Uterus (tissue), 4 donors: ENCODE measurements at places on chromosomes 1 and 21. TPM values are rescaled to one million over a fixed set of nuclear protein-coding genes. Genes with fewer than 3 reads are reported as not detected.
A peak's percentile ranks its signal among the peaks of the same experiment; 100 is the strongest.

The LIPI gene
- not detected for total RNA-seq

The AIDA gene
- 20.2 TPM for total RNA-seq

The OVAAL gene
- not detected for total RNA-seq

DNA sequence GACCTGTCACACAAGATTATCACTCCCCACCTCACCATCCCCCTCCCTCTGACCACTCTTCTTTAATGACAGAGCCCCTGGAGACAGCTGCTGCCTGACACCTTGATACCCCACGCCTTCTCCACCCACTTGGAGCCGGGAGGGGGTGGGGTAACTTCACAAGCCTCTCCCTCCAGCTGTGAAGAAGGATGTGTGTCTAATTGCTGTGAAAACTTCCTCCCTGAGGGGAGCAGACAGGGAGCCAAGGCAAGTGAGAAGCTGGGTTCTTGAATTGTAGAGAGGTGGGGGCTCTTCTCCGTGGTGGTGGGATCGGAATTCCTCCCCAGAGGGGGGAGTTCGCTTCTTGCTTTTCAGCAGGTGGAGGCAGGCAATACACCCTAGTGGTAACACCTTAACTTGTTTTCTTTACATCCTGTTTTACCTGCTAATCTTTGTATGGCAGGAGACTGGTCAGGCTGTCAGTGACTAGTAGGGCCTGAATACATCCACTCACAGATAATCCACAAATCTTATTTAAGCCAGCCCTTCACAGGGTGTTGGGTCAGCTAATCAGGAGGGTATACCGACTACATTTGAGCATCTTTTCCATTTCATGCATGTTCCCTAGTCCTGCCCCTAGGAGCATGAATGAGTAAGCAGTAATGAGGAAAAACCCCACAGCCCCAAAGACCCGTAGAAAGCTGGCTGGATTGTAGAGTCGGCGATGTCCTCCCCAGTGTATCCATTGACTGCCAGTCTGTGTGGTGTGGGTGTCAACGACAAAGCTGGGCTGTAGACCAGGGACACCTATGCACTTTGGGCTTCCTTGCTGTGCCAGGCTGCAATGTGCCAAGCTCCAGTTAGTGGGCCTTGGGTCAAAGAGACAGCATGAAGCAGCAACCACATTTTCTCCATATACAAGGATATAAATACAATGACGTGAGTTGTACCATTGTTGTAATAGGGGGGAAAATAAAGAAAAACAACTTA, 57.3 kb downstream of the NFASC start:
- no peaks in the 10 kb centered on the region for H3K36me3 ChIP-seq
- H3K27me3 ChIP-seq = no peaks in the 10 kb centered on the region
- H3K27ac ChIP-seq = no peak overlapping the region
- DNase-seq = no peak
- no peaks in the 10 kb centered on the region for H3K4me1 ChIP-seq

- H3K4me3 ChIP-seq = peak overlapping the region; percentile 66
- no peak for DNase-seq
Measured at GRCh38 chr1:159853417-159854115, 8.9 kb downstream of the VSIG8 start.

DNA sequence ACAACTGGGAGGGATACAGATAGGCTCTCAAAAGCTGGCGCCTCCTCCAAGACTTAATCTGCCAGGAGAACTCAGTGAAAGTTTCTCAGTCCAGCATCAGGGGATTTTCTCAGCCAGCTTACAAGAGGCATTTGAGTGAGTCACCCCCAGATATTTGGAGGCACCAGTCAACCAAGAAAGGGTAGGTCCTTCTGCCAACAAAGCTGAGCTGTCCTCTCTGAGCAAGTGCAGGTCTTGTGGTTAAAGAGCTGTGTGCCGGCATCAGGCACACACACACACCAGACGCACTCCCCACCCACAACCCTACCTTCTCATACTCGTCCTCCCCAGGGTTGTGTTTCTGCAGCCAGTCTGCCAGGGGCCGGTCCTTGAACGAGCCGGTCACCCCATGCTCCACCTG, 27.0 kb upstream of the PPP1R15B start:
- no peaks in the 10 kb centered on the region for H3K27me3 ChIP-seq
- no peaks in the 10 kb centered on the region for H3K36me3 ChIP-seq
- no peak overlapping the region for H3K4me3 ChIP-seq
- peaks cover 5% of the 10 kb centered on the region for H3K4me1 ChIP-seq
- peak overlapping the region; percentile 82 for H3K27ac ChIP-seq
- peak; percentile 88 for DNase-seq

DNA sequence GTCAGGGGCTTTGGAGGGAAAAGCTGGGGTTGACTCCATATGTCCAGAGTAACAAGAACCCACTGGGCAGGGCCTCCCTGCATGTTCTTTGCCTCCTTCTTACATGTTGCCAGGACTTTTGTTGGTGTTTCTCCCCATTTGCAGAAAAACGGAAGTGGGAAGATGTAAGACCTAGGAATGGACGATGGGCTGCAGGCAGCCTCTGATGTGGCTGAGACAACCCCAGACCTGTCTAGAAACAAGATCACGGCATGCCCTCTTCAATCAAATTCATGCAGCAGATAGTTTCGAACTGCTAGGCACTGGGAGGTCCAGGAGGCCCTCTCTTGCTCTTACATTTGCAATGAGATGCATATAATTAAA, 3.4 kb downstream of the FAM43B start:
- no peak overlapping the region for H3K4me3 ChIP-seq
- H3K36me3 ChIP-seq = no peaks in the 10 kb centered on the region
- H3K27ac ChIP-seq = no peak overlapping the region
- H3K4me1 ChIP-seq = peaks cover 14% of the 10 kb centered on the region
- no peaks in the 10 kb centered on the region for H3K27me3 ChIP-seq

- H3K4me1 ChIP-seq = no peaks in the 10 kb centered on the region
- no peak overlapping the region for H3K4me3 ChIP-seq
- no peaks in the 10 kb centered on the region for H3K36me3 ChIP-seq
- no peaks in the 10 kb centered on the region for H3K27me3 ChIP-seq
- peak; percentile 57 for DNase-seq
Measured at GRCh38 chr1:905071-905749, 18.5 kb upstream of the SAMD11 start.

GRCh38 chr1:194517567-194517966, 1331.2 kb upstream of the B3GALT2 start:
- no peaks in the 10 kb centered on the region for H3K4me1 ChIP-seq
- H3K36me3 ChIP-seq = no peaks in the 10 kb centered on the region
- DNase-seq = no peak
- no peaks in the 10 kb centered on the region for H3K27me3 ChIP-seq
- no peak overlapping the region for H3K27ac ChIP-seq

- H3K27ac ChIP-seq = no peak overlapping the region
- no peaks in the 10 kb centered on the region for H3K27me3 ChIP-seq
- H3K4me1 ChIP-seq = no peaks in the 10 kb centered on the region
- DNase-seq = no peak
- no peak overlapping the region for H3K4me3 ChIP-seq
Measured at GRCh38 chr1:28855469-28855951, 43.5 kb downstream of the OPRD1 start.

The MAP1LC3C gene
- 0.59 TPM for total RNA-seq

GRCh38 chr21:44012474-44013379, 618 bp downstream of the TRAPPC10 start:
- peak overlapping the region; percentile 75 for H3K4me3 ChIP-seq
- H3K27ac ChIP-seq = peak overlapping the region; percentile 81
- H3K36me3 ChIP-seq = no peaks in the 10 kb centered on the region
- no peaks in the 10 kb centered on the region for H3K27me3 ChIP-seq

DNA sequence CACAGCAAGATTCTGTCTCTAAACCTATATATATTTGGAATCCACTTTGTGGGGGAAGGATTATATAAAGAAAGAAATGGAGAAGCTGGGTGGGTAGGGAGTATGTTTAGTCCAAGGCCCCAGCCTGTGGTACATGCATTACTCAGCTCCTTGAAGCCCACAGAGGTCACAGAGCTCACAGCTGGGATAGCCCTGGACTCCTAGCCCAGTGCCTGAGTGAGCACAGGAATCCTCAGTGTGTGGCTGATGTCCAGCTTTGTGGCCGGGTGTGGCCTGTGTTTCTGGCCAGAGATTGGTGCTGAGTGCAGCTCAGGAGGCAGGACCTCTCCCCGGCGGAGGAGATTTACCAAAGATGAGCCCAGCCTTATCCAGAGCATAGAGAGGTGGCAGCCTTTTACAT, 7.6 kb downstream of the CAPN9 start:
- H3K27me3 ChIP-seq = no peaks in the 10 kb centered on the region
- DNase-seq = no peak
- H3K4me1 ChIP-seq = no peaks in the 10 kb centered on the region
- H3K4me3 ChIP-seq = no peak overlapping the region
- no peak overlapping the region for H3K27ac ChIP-seq

DNA sequence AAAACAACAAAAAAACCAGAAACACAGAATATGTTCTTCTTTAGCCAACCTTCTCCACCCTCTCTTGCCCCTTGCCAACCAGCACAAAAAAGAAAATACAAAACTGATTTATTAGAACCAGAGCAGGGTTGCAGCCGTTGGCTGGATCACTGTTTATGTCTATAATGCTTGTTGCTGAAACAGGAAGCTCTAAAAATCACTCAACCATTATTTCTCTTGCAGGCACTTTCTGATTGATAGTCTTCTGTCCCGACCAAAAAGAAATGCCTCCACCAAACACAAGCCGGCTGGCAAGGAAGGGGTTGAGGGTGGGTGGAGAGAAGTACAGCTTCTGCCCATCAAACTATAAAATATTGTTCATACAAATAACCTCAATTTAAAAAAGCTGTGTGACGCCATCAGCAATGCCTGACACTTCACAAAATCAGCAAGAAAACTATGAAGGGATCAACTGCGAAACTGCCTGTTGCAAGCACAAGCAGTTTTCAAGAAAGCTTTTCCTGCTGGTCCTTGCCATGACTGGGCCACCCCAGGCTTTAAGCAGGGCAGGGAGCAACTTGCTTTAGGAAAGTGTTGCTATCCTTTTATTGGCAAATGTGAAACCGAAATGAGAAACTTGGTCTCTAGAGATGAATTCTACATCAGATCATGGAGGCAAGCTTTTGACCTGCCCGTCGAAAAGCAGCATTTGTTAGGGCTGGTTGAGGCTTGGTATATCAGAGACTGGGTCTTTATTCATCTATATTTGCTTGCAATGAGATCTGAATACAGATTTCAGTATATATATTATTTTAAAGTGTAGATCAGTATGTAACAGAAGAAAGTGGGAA, 174.2 kb downstream of the RUNX1 start:
- no peaks in the 10 kb centered on the region for H3K27me3 ChIP-seq
- H3K4me3 ChIP-seq = no peak overlapping the region
- H3K36me3 ChIP-seq = no peaks in the 10 kb centered on the region
- H3K4me1 ChIP-seq = no peaks in the 10 kb centered on the region

DNA sequence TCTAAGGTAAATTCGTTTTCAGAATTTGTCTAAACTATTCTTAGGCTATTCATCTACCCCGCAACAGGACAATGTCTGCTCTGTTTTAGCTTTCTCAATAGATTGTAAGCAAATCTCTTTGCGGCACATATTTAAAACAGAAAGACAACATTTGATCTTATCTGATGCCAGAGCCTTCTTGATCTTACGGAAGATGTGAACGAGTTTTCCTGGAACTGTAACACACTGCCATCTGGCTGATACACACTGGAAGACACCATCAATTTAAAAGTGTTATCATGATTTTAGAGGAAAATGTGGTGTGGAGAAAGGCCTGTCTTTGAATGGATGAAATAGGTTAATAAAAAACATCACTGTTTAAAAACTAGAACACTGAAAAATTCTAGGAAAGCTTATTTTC, 36.1 kb downstream of the COA6 start:
- no peaks in the 10 kb centered on the region for H3K27me3 ChIP-seq
- H3K4me1 ChIP-seq = no peaks in the 10 kb centered on the region
- no peaks in the 10 kb centered on the region for H3K36me3 ChIP-seq
- no peak for DNase-seq
- no peak overlapping the region for H3K4me3 ChIP-seq
- H3K27ac ChIP-seq = no peak overlapping the region

- no peak overlapping the region for H3K27ac ChIP-seq
- H3K36me3 ChIP-seq = no peaks in the 10 kb centered on the region
Measured at GRCh38 chr1:14055442-14056223, 355.6 kb downstream of the PRDM2 start.

GRCh38 chr1:7703321-7704213, 67.5 kb upstream of the VAMP3 start:
- H3K27ac ChIP-seq = peak overlapping the region; percentile 36
- no peaks in the 10 kb centered on the region for H3K27me3 ChIP-seq
- no peaks in the 10 kb centered on the region for H3K36me3 ChIP-seq
- peaks cover 7% of the 10 kb centered on the region for H3K4me1 ChIP-seq
- H3K4me3 ChIP-seq = peak overlapping the region; percentile 17

GRCh38 chr1:6348511-6349191, 44.9 kb downstream of the ACOT7 start:
- H3K27ac ChIP-seq = no peak overlapping the region
- H3K4me3 ChIP-seq = no peak overlapping the region
- no peaks in the 10 kb centered on the region for H3K27me3 ChIP-seq
- H3K4me1 ChIP-seq = no peaks in the 10 kb centered on the region
- DNase-seq = no peak

DNA sequence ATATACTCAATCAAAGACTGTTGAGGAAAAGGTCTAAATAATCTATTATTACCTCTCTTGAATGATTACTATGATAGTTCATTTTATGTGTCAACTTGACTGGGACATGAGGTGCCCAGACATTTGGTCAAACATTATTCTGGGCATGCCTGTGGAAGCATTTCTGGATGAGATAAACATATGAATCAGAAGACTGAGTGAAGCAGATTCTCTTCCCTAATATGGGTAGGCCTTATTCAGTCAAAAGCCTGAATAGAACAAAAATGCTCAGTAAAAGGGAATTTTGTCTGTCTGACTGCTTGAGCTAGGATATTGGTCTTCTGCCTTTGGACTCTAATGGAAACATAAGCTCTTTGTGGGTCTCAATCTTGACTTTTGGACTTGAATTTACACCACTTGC, 73.3 kb upstream of the SOX13 start:
- no peaks in the 10 kb centered on the region for H3K4me1 ChIP-seq
- no peaks in the 10 kb centered on the region for H3K36me3 ChIP-seq
- no peak overlapping the region for H3K4me3 ChIP-seq
- no peak for DNase-seq
- no peaks in the 10 kb centered on the region for H3K27me3 ChIP-seq

DNA sequence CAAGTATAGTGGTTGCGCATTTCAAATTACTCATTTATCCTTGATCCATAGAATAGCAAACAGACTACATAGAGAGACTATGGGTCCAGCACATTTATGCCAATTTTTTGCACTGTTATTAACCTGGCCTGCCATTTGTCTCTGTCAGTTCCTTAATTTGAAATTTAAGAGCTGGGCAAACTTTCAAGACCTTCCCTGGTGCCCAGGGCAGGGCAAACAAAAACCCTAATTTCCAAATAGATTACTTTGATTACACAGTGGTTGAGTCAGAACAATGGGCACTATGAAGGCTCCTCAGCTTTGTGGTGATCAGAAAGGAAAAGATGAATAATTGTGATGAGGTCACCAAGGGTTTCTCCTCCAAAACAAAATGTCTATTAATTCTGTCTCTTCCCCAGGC, 80.6 kb downstream of the TNFSF18 start:
- no peaks in the 10 kb centered on the region for H3K27me3 ChIP-seq
- H3K4me1 ChIP-seq = no peaks in the 10 kb centered on the region
- H3K4me3 ChIP-seq = no peak overlapping the region
- DNase-seq = no peak

The DNAI4 gene
- 54.2 TPM for total RNA-seq
